ENCODE measurements at places on chromosomes 12 and 14.

GRCh38 chr14:102490456-102490855, 19.1 kb downstream of the ANKRD9 start:
- no peak for DNase-seq

DNA sequence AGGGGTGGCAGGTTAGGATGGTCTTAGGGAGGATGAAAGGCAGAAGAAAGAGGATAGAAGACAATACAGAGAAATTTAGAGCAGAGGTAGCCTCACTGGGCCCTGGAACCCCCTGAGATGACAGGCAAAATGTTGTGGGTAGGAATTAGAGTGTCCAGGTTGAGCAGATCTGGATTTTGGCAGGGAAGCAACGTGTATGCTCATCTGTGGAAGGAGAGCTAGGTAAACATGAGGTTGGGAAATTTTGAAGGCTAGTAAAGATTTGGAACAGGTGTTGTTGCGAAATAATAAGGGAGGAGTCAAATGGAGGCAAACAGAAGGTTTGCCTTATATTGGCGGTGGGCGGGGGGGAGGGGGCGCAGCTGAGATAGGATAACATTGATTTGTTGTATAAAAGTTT, 5.3 kb downstream of the HSD17B6 start:
- no peak for DNase-seq

DNA sequence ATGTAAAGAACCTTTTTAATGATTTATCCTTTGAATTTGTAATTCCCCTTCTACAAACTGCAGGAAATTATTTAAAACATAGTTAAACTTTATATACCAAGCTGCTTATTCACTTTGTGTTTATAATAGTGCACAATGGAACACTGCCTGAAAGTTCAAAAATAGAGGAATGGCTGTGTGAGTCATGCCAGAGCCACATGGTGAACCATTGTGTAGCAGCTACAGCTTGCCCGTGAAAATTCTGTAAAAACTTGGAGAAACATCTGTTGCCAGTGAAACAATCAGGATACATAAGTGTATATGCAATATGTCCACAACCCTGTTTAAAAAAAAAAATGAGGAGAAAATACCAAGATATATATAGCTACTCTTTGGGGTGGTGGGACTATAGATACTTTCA, 59.5 kb downstream of the VEZT start:
- no peak for DNase-seq

GRCh38 chr14:69464379-69464778, 20.1 kb upstream of the PLEKHD1 start:
- no peak for DNase-seq

DNA sequence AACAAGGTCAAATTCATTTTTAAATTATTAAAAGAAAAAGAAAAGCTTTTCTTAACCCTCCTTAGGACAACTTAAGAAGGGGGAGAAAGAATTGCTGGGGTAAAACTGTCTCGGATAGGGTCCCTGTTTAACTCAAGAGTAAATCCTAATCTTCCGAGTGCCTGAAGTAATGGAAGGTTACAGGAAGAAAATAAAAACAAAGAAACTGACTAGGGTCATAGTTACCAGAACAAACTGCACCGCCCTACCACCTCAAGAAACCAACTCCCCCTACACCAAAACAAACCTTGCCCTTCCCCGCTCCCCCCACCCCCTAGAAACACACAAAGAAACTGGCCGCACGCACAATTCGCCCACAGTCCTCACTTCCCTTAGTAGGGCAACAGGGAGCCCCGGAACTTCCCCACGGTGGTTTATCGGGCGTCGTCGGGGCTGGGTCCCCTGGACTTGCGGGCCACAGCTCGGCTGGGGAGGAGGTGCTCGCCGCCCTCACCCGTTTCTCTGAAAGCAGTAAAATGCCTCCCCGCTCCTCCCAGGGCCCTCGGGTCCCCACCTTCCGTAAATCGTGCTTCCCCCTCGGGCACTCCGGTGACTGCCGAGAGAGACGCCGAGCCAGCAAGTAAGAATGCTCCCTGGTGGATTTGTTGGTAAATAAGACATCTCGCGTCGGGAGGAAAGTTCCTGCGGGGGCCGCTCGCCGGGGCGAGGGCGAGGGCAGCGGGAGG, 2.4 kb downstream of the SINHCAF start:
- DNase-seq: no peak

GRCh38 chr12:73383584-73384222, 1111.5 kb downstream of the TRHDE start:
- no peak for DNase-seq

- DNase-seq: no peak
These were observed 39.7 kb downstream of the CDK17 start for GRCh38 chr12:96360550-96360949.

- no peak for DNase-seq
These were observed 187.6 kb downstream of the DICER1 start for GRCh38 chr14:94969766-94970165.

DNA sequence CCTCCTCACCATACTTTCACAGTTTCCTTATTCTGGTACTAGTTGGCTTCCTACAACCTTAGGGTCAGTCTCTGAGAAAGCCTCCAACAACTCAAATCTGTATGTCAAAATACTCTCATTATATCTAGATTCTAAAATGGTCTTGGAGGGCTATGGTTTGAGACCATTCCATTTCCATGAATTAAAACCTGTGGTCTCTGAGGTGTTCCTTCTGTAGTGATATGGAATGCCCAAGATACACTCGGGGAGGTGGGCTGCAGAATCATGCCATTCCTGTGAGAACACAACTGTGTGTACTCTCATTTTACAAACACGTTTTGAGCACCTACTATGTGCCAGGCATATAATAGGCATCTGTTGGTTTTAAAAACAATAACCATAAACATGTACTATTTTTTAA, 74.0 kb downstream of the FERMT2 start:
- DNase-seq: no peak

- DNase-seq: no peak
These were observed 107.6 kb upstream of the SYT1 start for GRCh38 chr12:78756936-78757335.

DNA sequence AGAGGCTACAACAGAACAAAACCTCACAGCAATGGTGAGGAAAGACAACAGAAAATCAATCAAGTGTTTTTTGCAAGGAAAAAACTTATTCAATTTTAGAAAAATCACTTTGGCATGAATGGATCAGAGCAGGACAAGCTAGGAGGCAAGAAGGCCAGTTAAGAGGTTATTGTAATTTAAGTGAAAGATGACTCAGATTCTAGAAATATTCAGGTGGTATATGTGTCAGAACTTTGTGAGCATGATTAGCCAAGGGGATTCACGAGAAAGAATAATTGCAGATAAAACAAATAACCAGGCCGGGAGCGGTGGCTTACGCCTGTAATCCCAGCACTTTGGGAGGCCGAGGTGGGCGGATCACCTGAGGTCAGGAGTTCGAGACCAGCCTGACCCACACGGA, 12.7 kb downstream of the GCH1 start:
- no peak for DNase-seq

- DNase-seq: no peak
These were observed 1314.6 kb upstream of the TMEM132C start for GRCh38 chr12:126952096-126953007.

DNA sequence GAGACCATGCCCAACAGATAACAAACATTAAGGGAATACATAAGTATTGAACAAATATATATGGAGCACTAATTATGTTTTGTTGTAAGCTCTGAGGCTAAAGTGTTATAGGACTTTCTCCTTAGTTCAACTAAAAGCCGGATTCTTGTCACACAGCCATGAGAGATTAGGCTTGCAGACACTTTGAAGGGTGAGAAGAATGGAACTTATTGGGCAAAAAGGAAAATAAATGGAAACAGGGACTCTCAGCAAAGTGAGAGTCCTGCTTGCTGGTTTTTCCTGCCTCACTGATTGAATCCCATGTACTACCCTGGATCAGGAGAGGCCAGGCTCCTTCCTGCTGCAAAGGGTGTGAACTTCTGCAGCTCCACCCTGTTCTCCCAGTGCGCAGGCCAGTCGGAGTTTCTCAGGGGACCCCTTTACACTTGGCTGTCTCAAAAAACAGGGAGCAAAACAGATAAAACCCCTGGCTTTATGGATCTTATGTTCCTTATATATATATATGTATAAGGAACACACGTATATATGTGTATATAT, 77.1 kb upstream of the FUT8 start:
- no peak for DNase-seq

DNA sequence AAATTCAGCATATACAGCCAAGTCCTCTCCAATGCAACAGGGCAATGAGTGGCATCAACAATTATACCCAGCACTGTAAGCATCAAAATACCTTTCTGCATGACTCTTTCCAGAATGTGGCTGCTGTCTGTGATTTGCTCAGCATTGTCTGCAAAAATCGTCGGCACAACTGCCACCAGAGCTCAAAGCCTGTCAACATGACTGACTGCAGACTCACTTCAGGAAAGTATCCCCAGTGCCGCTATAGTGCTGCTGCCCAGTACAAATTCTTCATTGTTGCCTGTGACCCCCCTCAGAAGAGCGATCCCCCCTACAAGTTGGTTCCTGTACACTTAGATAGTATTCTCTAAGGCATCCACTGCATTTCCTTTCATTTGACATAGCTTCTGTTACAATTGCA, 735 bp downstream of the RNASE6 start:
- DNase-seq: no peak

GRCh38 chr12:57524814-57525614, 2.4 kb downstream of the MBD6 start:
- no peak for DNase-seq

- no peak for DNase-seq
These were observed 27.1 kb upstream of the YY1 start for GRCh38 chr14:100211893-100212292.

- DNase-seq: no peak
These were observed 11.6 kb downstream of the HVCN1 start for GRCh38 chr12:110677206-110677911.

- no peak for DNase-seq
These were observed 90.3 kb downstream of the IGF1 start for GRCh38 chr12:102390068-102390467.

DNA sequence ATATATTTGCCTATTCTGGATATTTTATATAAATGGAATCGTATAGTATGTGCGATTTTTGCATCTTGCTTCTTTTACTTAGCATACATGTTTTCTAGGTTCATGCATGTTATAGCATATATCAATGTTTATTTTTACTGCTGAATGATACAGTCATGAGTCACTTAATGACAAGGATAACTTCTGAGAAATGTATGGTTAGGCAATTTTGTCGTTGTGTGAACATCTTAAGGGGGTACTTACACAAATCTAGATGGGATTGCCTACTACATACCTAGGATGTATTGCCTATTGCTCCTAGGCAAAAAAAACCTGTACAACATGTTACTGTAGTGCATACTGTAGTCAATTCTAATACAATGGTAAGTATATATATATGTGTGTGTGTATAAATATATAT, 8.8 kb downstream of the USP15 start:
- DNase-seq: no peak

GRCh38 chr12:24615967-24616411, 332.9 kb downstream of the BCAT1 start:
- DNase-seq: no peak

DNA sequence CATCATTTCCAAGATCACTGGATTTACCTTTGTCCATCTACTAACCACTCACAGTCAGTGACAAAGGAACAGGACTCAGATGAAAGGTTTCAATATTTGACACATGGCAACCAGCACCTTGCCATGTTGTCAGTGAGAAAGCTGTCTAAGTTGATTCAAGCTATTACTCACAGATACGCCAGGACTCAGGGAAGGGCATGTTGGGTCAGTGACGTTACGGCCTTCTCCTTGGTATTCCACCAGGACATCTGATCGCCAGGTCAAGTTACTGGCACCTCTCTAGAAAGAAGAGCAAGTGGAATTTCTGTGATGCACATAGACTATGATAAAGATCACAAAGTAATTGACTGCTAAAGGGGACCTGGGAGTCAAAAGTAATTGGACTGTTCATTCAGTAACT, 36.4 kb downstream of the GNS start:
- DNase-seq: no peak

DNA sequence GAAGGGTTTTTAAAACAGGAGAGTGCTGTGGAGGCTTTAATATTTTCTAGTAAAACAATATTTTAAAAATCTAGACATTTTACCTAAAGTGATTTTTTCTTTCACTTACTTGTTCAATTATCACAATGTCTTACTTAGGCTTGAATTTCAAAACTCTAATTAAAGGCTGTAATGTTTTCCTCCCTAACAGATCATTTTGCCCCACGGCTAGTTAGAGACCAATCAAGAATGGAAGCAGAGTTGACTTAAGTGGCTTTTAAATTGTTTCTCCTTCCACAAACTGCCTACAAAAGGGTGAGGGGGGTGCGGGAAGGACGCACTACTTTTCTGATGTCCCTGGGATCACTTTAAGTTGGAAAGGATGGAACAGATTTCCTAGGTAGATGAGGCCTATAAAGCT, 9.5 kb upstream of the CFL2 start:
- DNase-seq: no peak

DNA sequence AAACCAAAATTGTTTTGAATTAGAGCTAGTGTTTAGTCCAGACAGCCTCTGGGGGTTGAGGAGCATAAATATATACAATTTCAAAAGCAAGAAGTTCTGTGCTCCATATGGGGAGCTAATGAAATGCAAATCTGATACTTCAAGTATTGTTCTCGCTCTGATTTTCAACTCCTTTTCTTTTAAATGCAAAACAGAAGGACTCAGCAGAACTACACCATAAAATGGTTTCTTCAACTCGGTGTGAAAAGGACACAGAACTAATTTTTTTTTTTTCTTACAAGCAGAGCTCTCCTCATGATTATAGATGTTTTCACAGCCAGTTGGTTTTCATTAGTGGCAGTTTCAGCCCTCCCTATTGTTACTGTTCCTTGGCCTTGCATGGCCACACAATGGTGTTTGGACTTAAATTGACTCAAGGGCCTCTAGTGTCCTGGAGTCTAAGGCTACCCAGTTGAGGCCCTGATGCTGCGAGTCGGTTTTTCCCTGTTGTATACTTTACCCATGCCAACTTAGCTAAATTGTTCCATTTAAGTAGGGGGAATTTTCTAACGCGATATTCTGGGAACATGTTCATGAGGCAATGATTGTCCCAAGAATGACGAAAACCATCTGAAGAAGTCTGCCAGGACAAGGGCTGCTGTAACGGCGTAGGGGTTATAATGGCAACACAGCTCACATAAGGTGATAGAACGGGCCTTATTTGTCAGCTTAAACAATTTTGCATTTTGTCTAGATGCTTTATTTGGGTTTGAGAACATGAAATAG, 120.3 kb downstream of the GPR135 start:
- DNase-seq: no peak

DNA sequence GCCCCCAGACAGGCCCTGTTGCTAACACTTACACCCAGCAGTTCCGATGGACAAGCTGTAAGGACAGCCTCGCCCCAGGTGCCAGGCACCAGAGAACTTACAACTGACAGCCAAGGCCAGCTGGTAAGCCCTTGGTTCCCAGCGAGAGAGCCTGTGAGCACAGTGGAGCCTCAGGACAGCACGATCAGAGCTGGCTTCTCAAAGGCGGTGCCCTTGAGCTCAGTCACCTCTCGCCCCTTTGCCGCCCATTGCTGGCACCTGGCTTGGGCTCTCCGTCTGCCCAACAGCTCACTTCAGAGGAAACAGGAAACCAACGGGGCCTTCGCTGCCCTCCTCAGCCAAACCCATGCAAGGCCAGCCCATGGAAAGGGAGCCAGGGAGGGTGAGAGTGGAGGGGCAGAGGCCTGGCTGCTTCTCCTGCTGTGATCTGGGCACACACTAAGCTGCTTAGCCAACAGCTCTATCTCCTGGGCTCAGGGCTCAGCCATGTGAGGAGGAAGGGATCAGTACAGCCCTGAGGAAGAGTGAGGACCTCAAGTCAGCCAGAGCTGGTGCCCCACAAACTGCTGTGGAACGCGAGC, 98.5 kb downstream of the SINHCAF start:
- DNase-seq: no peak
